ENCODE measurements at places on chromosomes 12 and 14.

DNA sequence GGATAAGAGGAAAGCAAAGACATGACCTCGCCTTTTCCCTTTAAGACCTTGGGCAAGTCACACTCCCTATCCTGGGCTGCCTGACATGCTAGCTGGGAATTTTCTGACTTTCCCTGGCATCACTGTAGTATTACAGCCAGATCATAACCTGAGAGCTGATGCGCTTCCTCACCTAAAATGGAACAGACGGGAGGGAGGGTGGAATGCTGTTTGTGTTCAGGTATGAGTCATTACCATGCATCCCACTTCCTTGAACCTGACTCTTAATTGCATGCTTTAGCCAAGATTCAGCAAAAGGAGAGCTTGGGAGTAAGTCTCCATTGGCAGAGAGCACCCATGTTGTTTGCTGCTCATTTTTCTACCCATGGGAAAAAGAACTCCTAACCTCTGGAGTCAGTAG is 156.5 kb downstream of the KCNK10 start:
- no peak for DNase-seq

DNA sequence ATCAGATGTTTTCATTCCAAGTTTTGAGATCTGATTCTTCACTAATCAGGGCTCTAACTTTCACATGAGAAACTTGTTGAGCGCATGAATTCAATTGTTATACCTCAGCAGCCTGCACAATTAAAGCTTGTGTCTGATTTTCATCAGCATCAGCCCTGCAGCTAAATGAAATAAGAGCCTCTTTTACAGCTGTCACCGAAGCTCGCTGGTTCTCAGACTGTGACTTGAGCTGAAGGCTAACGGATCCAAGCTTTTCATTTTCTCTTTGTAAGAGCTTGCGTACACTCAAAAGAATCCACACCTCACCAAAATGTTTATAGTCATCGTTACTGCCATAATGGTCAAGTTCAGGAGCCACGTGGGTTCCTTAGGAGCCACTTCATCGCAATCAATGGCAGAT is 65.5 kb upstream of the BEGAIN start:
- DNase-seq: no peak

DNA sequence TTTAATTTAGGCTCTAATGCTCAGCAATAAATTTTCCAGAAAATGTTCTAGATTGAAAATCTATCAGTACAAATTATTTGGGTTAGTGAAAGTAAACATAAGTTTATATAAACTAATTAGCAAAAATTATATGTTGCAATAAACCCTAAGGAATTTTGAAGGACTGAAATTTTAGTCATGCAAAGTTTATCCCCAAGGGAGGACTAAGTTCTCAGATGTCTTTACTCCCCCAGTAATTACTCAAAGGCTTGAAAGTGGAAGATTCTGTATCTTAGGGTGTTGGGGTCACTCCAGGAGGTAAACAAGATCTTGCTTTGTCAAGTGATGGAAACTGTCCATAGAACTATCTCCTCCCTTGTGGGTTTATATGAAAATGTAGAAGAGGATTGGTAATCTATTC is 183.7 kb downstream of the AKAP6 start:
- DNase-seq: no peak

- no peak for DNase-seq
These were observed 25.8 kb upstream of the TMCC3 start for GRCh38 chr12:94676031-94676641.

GRCh38 chr12:2111826-2112225 is 59.0 kb downstream of the CACNA1C start:
- DNase-seq: no peak

- DNase-seq: no peak
These were observed 23.1 kb downstream of the TMEM121 start for GRCh38 chr14:105549481-105549880.

GRCh38 chr14:59870277-59871165 is at the start of gene RTN1:
RTN1 (minus strand) TSS chr14:59870776; CDS start chr14:59870630, 146 bp downstream.
- DNase-seq: peak; percentile 68

DNA sequence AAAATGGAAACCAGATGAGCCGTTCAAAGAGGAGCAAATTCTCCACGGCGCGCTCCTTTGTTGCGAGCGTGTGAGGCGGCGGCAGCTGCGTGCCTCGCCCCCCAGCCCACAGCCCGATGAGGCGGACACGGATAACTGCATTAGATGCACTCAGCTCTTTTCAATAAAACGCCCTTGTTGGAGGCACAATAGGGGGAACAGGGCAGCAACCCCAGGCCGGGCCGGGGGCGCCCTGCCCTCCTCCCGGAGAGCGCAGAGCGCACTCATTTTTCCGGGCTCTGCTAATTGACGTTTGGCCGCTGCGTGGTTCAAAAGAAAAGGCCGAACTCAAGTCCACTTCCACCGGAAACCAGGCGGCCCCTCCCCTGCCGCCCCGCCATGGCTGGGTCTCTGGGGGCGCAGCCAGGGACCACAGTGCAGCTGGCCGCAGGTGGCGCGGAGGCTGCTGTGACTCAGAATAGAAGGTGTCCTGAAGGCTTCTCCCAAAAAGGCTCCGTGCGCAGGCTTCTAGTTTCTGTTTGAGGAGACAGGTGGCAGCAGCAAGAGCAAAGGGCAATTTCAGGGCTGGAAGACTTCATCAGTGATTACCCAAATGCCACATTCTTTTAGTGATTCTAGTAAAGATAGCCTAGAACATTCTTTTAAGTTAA is 29.0 kb upstream of the SMOC1 start:
- no peak for DNase-seq

GRCh38 chr12:3464561-3464960 is 26.4 kb upstream of the PRMT8 start:
- no peak for DNase-seq

DNA sequence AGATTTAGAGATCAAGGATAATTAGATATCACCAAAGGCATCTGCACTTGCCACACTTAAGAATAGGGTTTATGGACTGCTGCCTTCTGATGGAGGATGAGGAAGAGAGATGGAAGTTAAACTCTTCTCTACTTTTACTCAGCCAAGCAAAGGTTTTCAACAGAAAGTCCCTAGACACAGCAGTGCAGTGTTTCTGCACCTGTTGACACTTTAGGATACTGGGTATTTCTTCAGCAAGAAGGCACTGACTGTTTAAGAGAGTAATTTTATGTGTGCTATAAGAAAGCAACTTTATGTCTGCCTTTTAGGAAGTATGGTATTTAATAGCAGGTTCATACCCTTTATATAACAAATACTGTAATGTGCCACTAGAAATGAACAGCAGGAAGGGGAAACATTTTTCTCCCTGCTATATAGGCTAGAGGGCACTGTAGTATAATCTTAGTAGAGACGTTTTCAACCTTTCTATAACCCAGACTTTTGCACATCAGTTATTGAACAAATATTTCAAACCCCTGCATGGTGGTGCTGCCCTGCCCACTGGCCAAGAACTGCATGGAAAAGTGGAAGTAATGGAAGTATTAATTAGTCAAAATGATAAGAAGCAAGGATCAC is 225.0 kb upstream of the GRIP1 start:
- DNase-seq: peak; percentile 22

- no peak for DNase-seq
These were observed 30.5 kb downstream of the AREL1 start for GRCh38 chr14:74682169-74682952.

GRCh38 chr12:51242876-51243275 is 4.2 kb downstream of the DAZAP2 start:
- no peak for DNase-seq

DNA sequence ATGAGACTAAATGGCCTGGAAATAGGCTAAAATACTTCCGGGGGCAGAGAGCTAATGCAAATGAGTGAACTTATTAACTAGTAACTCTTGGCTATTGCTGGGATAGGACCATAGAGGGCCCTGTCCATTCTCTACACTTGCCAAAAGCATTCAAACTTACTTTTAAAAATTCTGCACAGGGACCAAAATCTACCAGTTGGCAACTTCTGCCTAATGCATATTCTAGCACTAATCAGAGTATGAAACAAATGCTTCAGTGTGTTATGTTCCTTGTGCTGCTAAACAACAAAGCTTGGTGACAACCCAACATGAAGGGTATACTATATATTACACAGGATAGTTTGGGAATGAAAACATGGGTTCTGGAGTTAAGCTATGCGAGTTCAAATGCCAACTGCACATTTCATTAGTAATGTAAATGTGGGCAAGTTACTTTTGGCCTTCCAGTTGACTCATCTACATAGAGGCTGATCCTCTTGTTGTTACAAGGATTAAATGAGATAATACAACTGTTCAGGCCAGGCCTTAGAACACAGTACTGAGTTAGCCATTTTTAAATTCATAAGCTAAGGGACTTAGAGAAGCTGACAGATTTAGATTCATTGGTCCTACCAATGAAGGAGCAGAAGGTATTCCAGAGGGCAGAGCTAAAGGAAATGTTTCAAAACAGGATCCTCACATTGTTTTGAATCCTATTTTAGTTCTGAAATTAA is 32.4 kb downstream of the HIGD1C start:
- no peak for DNase-seq

GRCh38 chr14:49008363-49008762 is 577.8 kb downstream of the RPS29 start:
- DNase-seq: no peak

DNA sequence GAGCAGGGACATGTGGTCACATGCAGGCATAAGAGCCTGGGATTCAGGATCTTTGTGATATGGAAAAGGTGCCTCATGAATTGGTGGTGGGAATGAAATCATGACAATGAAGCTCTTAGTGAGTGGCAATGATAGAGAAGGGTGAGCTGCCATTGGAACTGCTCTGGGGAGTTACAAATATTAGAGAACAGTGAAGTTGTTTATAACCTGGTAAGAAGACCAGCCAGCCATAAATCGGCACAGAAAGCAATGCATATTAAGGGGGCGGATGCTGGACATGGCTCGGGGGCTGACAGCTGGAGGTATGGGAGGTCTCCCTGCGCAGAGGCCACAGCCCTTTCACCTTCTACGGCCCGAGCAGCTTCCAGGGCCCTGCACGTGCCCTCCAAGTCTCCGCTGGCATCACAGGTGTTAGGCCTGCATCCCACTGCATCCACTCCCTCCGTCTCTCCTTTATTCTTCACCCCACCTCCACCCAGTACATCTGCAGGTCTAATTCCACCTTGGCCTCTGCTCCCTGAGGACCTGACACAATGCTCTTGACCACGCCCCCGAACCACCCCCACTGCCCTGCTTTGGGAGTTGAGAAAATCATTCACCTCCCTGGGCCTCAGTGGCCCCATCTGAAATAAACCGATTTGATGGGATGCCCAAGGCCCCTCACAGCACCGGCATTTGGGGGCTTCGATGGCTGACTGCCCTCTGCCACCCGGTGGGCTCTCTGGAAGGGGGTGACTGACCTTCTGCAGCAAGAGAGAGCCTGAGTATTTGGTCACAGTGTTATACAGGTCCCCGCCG is 4.1 kb downstream of the CACNA2D4 start:
- no peak for DNase-seq

- DNase-seq: no peak
These were observed 301.5 kb downstream of the NELL2 start for GRCh38 chr12:44574586-44574985.

- DNase-seq: no peak
These were observed 456.9 kb upstream of the SYT1 start for GRCh38 chr12:78407722-78408121.

- DNase-seq: no peak
These were observed 140.4 kb downstream of the DACT1 start for GRCh38 chr14:58778202-58778601.

DNA sequence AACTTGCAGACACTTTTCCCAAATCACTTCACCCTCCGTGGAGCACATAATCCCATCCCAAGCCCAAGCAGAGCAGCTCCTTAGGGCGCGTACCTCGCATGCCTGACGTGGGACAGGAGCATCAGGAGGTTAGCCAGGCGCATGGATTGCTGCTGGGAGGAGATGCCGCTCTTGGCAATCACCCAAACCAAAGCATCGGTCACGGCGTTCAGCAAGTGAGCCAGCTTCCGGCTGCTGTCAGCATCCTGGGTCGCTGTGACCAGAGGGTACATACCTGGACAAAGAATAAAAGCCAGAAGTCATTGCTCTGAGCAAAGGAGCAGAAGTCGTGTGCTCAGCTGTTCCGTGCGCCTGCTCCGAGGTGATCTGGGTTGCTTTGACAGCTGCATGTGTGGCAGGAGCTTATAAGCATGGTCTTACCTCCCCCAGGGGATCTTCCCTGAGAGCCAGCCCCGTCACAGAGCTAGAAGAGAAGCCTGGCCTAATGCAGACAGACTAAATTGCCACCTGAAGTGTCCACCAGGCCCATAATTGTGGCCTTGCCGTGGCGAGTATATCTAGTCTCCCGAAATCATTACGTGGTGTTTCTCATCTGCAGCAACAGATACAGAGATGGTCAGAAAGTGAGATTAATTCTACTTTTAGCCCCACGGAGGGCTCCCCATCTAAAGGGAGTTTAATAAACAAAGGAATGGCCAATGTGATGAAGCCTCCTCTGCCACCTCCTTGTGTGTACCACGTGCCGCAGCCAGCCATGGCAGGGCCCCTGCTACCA is 59.1 kb downstream of the ESR2 start:
- DNase-seq: peak; percentile 40

GRCh38 chr12:41361738-41362137 is 173.6 kb downstream of the PDZRN4 start:
- no peak for DNase-seq

DNA sequence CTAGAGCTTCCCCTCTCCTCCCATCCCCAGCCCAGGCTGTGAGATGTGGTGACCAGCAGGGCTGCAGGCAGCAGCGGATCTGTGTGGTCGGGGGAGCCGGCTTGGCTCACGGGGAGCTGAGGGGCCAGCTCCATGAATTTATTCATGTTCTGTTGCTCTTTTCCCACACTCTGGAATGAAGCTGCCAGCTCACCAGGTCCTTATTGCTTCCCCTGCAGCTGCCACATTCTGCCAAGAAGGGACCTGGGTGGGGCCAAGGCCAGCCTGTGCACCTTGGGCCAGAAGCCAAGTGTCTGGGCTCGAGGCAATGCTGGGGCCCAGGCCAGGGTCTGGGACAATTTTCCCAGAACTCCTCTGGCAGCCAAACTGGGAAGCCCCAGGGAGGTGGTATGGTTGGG is 2.5 kb upstream of the C1QL4 start:
- no peak for DNase-seq

DNA sequence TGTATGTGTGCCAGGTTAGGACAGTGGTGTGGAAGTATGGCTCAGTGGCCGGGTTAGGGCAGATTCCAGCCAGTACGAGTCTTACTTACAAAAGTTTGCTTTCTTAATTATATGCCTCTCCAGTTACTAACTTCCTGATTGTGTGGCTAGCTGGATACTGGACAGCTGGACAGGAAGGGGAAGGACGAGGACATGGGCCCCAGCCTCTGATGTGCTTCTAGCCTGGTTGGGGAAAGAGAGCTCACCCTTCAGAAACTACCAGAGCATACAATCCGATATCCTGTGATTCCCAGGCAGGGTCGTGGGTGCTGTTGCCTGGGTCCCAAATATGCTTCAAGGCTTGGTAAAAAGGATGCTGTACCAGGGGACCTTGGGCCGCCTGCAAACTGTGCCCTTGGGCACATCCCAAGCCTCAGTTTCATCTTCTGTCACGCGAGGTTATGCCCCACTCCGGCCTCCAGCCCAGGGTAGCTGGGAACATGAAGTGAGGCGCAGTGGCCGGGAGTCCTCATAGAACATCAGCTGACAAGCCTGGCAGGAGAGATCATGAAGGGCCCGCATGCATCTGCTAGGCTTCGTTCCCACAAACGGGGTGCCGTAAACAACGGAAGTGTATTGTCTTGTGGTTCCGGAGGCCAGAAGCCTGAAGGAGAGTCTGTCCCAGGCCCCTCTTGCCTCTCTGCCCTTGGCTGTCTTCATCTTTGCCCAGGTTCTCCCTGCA is 23.2 kb upstream of the RIN3 start:
- no peak for DNase-seq

GRCh38 chr14:91243074-91243471 is 1.4 kb downstream of the GPR68 start:
- DNase-seq: no peak

GRCh38 chr14:96204151-96205058 is at the start of gene BDKRB2:
BDKRB2 (plus strand) TSS chr14:96204839; CDS start chr14:96237108, 32,269 bp downstream.
- peak; percentile 80 for DNase-seq

Data from NCI-H2081 (cell line).